ENCODE measurements at places on chromosomes 3 and 15.

GRCh38 chr3:106309274-106309673 is 440.5 kb upstream of the CBLB start:
- DNase-seq: no peak

GRCh38 chr3:179404307-179404706 is 47.0 kb downstream of the GNB4 start:
- no peak for DNase-seq

DNA sequence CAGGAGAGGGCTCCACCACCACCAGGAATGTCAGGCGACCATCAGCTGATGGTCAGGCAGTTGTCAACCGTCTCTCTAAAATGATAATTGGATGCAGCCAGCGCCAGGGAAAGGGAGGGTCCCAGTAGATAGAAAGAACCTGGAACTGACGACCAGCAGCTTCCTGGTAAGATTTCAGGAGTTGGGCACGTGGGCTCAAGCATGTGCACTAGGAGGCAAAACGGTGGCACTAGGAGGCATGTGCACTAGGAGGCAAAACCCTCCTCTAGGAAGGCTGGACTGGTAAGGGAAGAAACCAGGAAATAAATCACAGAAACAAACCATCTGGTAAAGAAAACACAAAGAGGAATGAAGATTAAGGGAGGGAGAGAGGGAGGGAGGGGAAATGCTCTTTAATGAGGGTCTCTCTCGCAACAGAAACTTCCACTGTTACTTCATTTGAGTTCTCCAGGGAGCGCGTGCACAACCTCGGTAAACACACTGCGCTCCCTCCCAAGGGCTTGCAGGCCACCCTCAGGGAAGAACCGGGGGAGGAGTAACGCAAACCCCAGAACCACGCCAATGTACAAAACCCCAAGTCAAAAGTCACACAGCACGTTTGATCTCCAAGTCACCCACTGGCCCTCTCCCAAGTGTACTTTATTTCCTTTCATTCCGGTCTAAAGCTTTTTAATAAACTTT is 116.7 kb downstream of the XXYLT1 start:
- no peak for DNase-seq

- DNase-seq: no peak
Observed at GRCh38 chr15:69861331-69862171, 236.2 kb downstream of the TLE3 start.

DNA sequence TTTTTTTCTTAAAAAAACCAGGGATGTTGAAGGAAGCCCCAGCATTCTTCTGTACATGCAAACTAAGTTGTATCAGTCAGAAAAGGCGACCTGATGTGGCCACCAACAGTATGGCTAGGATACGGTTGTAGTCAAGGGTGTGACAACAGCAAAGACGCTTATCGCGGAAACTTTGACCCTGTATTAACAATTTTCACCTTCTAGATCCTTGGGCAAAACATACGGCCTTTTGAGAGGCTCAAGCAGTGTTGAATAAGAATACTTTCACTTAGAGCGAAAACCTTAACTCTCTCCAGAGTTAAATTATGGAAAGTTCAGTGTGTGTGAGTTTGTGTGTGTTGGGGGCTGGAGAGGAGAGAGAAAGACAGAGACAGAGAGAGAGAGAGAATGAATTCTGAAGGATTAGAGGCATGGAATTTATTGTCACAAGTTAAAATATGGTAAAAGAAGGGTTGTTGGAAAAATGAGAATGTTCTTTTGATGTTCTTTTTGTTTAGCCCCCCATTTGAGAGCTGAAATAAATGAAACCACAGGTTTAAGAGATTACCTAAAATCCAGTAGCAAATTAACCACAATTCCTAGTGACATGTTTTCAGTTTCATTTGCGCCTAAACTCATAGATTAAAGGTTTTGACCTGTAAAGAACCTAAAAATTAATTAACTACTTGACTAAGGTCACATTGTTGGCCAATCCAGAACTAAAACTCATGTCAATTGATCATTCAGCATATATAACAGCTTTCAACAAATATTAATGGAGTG is 9.2 kb downstream of the ALCAM start:
- DNase-seq: no peak

GRCh38 chr3:59608356-59608755 is 558.5 kb upstream of the CFAP20DC start:
- no peak for DNase-seq

GRCh38 chr3:15324379-15324808 is 8.0 kb downstream of the SH3BP5 start:
- no peak for DNase-seq

GRCh38 chr3:194485881-194486539 is 792 bp downstream of the ATP13A3 start:
- DNase-seq: no peak

- no peak for DNase-seq
Observed at GRCh38 chr3:89525609-89526008, 418.2 kb downstream of the EPHA3 start.

DNA sequence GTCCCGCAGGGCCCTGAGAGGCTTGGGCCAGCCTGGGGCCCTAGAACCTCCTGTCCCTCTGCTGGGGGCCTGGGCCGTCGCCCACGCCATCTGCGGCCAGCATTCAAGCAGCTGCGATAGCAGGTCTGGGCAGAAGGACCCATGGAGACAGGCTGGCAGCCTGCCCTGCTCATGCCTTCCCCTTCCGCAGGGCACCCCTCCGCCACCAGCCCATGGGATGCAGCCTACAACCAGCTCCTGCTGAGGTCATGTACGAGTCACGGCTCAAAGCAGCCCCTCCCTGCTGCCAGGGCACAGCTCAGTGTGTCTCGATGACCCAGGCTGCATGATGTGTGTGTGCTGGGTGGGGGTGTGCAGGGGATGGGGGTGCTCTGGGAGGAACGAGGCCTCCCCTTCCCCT is 27.8 kb downstream of the DUSP7 start:
- no peak for DNase-seq

GRCh38 chr3:114646526-114646925 is 352.7 kb downstream of the TIGIT start:
- no peak for DNase-seq

DNA sequence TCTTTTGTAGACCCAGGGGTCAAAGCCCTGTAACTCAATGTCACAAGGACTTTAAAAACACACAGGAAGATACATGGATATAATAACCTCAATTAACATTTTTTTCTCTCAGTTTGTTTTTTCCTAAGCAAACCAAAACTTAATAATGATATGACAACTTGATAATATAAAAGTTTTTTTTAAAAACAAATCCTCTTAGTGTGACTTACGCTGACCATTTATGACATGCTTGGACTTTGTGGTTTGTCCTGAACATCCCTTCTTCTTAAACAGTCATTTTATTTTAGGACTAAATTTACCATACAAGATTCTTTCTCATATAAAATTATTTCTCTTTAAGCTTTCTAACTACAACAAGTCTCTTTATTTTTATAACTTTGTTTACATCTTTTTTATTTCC is 25.4 kb upstream of the FAM3D start:
- DNase-seq: peak; percentile 7

DNA sequence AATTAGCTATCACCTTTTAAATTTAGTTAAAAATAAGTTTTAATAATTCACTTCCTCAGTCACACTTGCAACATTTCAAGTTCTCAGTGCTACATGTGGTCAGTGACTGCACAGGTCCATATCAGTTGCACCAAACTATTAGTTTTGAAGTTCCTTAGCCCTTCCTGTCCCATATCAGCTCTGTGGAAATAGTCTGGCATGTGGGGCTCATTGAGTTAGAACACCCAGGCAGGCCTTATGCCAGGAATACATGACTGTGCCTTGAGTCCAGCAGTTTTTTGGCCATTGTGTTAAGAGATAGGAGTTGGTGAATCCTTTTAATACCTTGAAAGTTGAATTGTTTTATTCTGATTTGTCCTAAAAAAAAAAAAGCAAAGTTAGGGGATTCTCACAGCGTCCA is 153.7 kb upstream of the BFSP2 start:
- no peak for DNase-seq

- DNase-seq: no peak
Observed at GRCh38 chr3:64260431-64260830, 35.2 kb upstream of the PRICKLE2 start.
